ENCODE measurements at places on chromosomes 13 and 19.
A peak's percentile ranks its signal among the peaks of the same experiment; 100 is the strongest.

- no peak for DNase-seq
These were observed 5.0 kb upstream of the SPRY2 start for GRCh38 chr13:80345771-80346510.

GRCh38 chr19:34213283-34213682 lies 41.0 kb downstream of the LSM14A start:
- DNase-seq, result no peak

DNA sequence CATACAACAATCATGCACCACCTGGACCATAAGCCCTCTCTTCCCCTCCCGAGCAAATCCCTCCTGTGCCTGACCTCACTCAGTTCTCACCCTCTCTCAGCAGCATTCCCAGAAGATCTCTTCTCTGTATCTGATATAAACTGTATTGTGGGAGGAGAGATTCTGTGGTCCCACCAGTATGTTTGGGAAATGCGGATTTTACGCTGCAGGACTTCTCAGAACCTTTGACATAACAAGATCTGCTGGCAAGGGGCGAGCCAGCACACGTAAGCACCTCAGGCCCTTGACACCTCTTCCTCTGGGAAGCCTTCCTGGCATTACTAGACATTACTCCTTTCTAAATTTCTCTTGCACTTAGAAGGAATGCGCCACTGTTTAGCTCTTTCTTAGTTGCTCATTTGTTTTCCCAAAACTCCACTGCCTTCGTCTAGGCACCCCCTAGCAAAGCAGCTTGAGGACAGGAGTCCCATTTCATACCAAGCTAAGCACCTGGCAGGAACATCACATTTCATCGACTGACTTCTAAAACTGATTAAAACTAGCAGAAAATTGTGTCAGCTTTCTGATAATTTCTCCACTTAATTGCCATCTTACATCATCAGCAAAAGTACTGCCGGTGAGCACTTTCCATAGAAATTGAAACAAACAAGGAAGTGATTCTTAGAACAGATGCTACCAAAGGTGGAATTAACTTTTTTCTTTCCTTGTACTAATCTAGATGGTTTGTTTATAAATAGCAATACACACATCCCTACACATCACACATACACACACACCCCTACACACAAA lies 63.2 kb downstream of the CCDC70 start:
- DNase-seq, result no peak

DNA sequence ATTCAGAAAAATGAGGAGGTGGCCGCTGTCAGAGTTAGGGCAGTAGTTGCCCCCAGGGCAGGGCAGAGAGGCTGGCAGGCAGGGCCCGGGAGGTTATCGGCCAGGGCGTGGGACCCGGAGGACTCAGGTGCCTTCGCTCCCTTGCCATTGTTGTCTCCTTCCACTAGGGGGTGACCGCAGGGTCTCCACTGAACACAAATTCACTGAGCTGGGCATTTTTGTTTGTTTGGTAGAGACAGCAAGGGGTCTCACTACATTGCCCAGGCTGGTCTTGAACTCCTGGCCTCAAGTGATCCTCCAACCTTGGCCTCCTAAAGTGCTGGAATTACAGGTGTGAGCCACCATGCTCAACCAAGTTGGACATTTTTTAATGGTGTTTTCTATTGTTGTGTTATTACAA lies 25.1 kb downstream of the CARS2 start:
- DNase-seq, result peak; percentile 46

GRCh38 chr13:32530841-32531253 lies 7.7 kb downstream of the N4BP2L2 start:
- DNase-seq, result no peak

Data from dermis microvascular lymphatic vessel endothelial cell (primary cell).